Activated CD4-positive, CD25-positive, alpha-beta regulatory T cell treated with anti-CD3 and anti-CD28 coated beads, Interleukin-2, amount 50 U/mL, for 72 hours (primary cell): ENCODE measurements at places on chromosomes 16 and 17.

- no peak for DNase-seq
Measured at GRCh38 chr17:49378311-49378710, 16.3 kb upstream of the ZNF652 start.

DNA sequence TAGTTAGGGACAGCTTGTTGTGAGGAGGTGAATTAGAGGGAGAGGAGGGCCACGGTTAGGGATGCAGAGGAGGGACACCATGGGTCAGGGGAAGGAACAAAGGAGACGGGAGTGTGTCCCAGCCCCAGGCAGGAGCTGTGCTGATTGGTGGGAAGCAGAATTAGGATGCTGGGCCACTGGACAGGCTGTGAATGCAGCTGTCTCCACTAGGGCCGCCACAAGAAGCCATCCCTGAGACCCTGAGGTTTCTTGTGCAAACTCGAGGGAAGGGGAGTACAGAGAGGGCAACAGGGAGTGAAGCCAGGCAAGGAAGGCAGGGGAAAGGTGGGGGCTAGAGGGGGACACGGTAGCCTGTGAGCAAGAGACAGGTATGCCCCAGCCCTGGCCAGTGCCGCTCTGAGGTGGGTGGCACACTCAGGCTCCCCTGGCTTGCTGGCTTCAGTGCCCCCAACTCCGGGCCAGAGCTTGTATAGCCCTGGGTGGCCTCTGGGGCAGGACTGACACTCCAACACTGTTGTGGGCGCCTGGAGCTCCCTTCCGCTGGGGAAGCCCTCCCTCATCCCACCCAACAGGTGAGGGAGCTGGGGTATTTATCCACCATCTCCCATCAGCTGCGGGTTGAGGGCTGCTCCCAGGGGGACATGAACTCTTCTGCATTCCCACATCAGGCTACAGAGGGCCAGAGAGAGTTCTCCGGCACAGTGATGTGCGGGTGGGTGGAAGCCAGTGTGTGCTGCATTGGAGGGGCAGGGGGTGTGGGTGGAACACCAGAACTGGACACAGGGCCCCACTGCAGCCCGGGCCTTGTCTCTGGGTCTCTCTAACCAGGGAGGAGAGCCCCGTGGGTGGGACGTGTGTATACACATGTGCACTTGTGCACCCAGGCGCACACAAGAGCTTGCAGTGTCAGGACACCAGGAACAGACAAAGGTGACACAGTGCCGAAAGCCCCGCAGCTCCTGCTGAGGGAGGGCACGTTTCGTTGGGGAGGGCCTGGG is 8.3 kb upstream of the SPPL2C start:
- no peak for DNase-seq

DNA sequence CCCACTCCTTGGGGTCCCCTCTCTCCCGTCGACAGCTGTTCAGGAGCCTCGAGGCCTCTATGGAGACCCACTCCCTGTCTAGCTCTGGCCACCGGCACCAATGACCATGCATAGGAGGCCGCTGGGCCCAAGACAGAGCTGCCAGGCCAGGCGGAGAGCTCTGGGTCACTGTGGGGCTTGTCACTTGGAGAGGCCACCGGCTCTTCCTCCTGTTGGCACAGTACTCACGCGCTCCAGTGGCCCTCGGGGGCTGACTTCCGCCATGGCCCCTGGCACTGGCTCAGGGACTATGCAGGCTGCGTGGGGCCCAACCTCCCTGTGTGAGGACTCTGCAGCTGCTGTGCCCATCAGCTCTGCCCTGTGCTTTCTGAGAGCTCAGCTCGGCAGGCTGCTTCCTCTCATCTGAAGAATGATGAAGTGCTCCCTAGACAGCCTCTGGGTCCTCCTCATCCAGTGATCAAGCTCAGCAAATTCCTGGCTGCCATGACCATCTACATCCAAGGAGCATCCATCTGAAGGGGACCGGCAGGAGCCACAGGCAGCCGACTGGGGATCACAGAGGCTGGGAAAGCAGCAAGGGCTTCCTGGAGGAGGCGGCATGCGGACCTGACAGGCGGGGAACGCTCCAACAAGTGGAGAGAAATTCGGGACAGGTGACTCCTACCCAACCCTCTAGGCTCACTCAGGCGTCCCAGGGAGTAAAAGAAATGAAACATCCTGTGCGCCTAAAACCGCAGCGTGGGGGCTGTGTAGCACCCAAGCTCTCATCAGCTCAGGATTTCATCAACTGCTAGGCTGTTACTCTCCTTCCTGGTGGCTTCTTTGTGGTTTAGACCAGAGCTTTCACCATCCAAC is 16.8 kb downstream of the GALNS start:
- no peak for DNase-seq

DNA sequence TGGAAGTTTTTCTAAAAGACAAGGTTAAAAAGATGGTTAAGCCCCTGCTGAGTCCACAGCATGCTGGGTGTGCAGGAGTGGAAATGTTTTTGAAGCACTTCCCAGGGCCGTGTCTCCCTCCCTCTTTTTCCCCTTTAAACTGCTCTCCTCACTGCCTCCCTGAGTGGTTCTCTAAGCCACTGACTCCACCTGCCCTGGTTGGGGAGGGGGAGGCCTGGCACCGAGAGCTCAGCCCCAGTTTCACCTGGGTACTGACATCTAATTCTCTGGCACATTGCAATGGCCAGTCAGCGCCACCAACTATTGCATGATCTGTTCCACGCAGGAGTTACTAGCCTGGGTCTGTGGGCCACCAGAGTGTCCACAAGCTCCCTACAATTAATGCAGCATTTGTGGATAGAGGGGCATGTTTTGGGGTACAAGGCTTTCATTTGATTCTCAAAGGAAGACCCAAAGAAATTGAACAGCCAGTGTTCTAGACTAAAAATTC is 22.7 kb downstream of the MPP3 start:
- DNase-seq = no peak

DNA sequence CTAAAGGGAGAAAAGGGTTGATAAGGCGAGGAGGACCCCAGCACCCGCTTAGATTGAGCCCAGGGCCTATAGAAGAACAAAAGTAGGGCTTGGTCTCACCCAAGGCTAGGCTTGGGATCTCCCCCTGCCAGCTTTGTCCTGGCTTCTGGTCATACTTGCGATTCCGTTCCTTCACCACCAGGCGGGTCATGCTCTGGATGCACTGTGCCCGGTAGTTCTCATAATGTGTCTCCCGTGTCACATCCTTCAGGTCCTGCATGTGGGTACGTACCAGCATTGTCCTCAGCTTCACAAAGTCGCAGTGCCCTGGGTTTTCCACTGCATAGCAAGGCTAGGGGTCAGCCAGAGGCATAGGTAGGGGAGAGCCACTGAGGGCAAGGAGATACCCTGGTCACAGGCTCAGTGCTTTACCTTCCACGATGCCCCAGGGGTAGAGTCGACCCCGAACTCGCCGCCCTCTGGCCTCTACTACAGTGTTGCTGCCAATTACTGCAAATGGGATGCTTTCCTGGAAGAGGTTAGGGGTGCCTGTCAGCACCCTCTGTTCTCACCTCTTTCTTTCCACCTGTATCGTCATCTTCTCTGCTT is 6.5 kb upstream of the MTMR4 start:
- no peak for DNase-seq

DNA sequence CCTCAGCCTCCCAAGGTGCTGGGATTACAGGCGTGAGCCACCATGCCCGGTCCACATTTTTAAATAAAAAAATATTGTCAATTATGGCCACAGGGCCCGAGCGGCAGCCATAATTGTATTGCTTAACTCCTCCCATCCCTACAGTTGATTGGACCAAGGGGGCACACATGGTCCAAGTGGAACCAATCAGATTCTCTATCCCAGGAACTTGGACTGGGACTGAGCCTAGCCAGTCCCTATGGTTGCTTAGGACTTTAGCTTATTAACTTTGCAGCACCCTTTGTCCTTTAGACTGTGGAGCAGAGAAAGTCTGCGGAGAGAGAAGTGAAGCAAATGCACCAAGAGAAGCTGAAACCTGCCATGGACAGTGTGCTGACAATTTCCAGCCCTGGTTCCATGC is 5.5 kb upstream of the RDM1 start:
- DNase-seq = no peak

DNA sequence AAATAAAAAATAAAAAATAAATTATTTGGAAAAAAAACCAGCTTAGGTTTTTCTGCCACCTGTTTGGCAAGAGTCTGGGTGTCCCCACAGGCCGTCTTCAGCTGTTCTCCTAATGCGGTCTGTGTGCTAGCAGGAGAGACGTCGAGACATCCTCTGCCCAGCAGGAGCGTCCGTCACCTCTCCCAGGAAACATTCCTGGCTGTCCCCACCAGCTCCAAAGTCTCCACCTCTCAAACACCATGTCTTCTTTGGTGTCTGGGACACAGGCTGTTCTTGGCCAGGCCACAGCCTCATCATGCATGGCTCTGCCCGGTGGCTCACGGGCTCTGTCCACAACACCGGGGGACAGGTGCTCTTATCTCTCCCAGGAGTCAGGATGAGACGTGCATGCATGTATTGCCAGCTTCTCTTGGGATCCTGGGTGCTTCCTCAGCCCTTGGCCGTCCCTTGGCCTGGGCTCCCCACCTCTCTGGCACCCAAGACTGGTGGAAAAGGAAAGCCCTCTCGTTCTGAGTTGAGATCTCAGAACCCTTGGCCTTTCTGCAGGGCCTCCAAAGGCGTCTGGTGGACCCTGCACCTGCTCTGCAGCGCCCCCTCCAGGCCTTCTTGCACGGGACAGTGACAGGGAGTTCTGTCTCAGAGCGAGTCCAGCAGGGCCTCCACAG is 84.9 kb upstream of the CBX4 start:
- peak; percentile 54 for DNase-seq

- no peak for DNase-seq
Measured at GRCh38 chr17:55063885-55064874, 95.6 kb downstream of the STXBP4 start.

- DNase-seq = peak; percentile 13
Measured at GRCh38 chr17:83175119-83175821, 95.9 kb downstream of the METRNL start.

GRCh38 chr16:947255-947921 is 23.4 kb downstream of the LMF1 start:
- DNase-seq = no peak

GRCh38 chr16:1002399-1003166 is 21.0 kb downstream of the SOX8 start:
- DNase-seq = peak; percentile 75

DNA sequence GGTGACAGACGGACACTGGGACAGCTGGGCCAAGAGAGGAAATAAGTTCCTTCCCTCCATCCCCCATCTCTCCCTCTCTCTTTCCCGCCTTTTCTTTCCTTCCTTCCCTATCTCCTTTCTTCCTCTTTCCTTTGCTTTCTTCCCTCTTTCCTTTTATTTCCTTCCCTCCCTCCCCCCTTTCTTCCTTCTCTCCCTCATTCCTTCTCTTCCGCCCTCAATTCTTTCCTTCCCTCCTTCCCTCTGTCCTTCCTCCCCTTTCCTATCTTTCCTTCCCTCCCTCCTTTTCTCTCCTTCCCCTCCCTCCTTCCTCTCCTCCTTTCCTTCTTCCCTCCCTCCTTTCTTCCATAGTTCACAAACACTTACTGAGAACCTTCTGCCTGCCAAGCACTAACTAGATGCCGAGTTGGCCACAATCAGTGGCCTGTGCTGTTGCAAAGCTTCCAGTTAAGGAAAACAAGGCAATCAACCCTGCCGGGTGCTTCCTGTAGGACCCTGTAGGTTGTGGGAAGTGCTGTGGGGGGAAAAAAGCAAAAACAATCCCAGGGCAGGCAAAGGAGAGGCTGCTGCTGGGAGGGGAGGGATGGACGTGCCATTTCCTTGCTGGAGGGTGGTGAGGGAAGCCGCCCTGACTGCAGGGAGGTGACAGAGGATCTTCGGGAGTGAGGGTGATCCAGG is 31.7 kb downstream of the ABCC6 start:
- DNase-seq = no peak

- DNase-seq = no peak
Measured at GRCh38 chr17:41687828-41688640, 651 bp upstream of the EIF1 start.

DNA sequence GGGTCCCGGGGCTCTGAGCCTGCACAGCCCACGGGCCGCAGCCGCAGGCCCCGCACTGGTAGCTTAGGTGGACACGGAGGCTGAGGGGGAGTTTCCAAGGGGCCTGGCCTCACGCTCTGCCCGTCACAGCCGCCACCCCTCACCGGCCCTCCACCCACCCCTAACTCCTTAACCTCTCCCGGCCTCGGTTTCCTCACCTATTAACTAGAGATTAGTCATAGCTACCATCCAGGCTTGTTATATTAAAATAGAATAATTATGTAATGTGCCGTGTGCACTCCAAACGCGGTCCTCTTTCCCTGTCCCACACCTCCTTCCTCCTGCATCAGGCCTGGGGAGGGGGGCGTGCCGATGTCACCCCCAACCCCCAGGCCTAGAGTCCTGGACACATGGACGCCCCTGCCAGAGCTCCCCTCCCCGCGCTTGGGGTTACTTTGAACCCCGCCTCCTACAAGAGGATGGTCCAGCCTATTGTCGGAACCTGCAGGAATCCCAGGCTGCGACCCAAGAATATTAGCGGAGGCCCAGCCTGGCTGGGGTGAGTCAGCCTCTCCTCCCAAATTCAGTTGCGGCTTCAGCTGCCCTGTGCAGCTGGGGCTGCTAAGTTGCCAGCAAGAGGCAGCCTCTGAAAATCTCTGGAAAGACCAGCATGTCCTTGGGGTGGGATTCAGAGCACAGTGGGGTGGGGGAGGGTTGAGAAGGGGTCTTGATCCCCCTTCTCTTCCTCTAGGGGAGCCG is 17.3 kb downstream of the SOCS3 start:
- no peak for DNase-seq

GRCh38 chr17:38338535-38338934 is 5.2 kb downstream of the GPR179 start:
- DNase-seq = no peak

GRCh38 chr16:8959921-8960787 is 3.6 kb downstream of the USP7 start:
- DNase-seq = no peak

DNA sequence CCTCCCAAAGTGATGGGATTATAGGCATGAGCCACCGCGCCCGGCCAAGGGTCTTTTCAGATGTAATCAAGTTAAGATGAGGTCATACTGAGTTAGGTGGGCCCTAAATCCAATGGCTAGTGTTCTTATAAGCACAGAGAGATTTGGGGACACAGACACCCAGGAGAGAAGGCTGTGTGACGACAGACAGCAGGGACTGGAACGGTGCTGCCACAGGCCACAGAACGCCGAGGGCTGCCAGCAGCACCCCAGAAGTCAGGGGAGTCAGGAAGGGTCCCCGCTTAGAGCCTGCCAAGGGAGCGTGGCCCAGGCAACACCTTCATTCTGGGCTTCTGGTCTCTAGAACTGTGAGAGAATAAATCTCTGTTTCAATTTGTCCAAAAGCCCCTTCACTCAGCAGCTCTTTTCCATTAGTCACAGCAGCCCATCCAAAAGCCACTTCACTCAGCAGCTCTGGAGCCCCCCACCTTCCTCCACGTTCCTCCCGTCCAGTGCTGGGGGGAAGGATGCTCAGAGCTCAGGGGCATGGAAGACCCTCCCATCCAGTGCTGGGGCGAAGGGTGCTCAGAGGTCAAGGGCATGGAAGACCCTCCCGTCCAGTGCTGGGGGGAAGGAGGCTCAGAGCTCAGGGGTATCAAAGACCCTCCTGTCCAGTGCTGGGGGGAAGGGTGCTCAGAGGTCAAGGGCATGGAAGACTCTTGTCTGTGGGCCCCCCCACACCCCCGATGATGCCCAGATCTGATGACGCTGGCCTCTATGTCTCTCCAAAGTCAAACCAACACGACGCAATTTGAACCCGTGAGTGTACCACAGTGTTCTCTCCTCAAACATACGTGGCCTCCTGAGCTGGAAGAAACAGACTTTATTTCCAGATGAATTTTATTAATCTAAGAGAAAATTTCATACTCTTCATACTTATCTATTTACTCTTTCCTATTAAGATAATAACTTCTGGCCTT is 11.9 kb downstream of the RAB40B start:
- no peak for DNase-seq

- DNase-seq = peak; percentile 33
Measured at GRCh38 chr17:43545383-43545632, 832 bp downstream of the ETV4 start.
